ENCODE measurements at places on chromosomes 6 and 20. TPM values are rescaled to one million over a fixed set of nuclear protein-coding genes. Genes with fewer than 3 reads are reported as not detected.

DNA sequence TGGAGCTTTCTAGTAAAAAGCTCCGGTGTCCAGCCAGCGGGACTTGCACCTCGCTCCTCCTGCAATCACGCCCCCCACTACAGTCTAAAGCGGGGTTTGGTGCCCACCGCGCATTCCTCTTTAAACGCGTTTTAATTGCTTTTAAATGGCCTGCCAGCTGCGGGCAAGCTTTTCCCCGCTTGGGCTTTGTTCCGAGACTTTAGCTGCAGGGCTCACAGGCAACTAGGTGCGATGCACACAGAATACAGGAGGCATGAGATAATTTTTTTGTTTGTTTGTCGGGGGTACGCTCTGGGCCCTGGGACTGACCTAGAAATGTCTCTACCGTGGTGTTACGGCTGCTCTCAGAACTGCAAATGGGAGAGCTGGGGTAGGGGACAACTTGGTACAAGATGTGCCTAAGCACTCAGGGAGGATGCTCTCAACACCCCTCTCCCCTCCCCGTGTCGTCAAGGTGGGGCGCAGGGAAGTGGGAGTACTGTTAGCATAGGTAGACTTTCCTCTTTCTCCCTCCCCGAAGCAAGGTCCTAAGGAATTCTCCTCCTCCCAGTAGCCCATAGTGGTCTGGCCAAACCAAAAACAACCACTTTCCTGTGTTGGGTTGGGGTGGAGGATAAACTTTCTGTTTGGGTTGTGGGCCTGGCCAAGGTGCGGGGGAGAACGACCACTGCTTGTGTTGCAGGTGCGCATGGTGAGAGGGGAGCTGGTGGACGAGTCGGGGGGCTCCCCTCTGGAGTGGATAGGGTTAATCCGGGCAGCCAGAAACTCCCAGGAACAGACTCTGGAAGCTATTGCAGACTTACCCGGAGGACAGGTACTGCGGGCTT, 1.6 kb downstream of the PRDM13 start:
- no peak for DNase-seq

- no peak for DNase-seq
Measured at GRCh38 chr6:40710626-40711330, 123.6 kb upstream of the LRFN2 start.

MAVS gene
- 6.9 TPM for total RNA-seq

DNA sequence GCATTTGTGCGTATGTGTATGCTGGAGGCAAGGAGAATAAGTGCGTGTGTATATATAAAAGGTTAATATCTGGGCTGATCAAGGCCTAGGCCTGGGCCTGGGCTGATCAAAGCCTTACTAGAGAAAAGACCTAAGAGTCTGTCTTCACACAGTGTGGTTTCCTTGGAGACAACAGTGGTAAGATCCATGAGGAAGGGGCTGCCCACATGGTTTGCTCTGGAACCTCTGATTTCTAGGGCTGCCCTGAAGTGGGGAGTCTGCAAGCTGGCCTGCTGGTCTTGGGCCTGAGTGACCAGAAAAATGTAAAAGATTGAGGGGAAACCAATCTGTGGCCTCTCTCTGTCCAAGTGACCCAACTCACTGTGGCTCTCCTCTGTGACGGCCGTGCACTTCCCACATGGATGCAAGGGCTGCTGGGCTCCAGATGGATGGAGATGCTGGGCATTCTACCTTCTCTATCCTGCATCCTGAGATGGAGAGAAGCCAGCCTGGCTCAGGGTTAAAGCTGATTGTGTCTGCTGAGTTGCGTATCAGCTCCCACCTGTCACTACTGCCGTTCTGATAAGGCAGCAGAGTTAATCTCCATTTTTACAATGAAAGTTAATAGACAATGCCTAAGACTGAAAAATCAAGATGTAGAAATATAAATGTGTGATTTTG, 90.3 kb upstream of the NXT1 start:
- no peak for DNase-seq

ADGRF5 gene
- total RNA-seq, result 6.5 TPM

- DNase-seq, result no peak
Measured at GRCh38 chr6:14934013-14934412, 311.9 kb upstream of the JARID2 start.

DNA sequence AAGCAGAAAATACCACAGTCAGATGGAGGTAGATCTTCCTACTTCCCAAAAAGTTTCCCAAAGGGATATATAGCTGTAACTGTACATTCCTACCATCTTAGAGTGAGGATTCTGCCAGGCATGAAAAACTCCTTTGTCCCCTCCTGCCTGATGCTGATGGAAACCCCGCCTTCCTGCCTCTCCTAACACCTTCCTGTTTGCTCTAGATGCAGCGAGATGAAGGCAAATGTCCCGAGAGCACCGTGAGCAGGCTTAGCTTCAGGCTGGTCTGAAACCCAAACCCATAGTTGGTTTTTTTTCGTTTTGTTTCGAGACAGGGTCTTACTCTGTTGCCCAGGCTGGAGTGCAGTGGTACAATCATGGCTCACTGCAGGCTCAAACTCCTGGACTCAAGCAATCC, 55.6 kb downstream of the MYB start:
- DNase-seq, result no peak

DAAM2 gene
- total RNA-seq, result 5.3 TPM

Data from frontal cortex (tissue), 4 donors.